Common myeloid progenitor, CD34-positive (primary cell): ENCODE measurements at places on chromosomes 5 and 9.
A peak's percentile ranks its signal among the peaks of the same experiment; 100 is the strongest.

DNA sequence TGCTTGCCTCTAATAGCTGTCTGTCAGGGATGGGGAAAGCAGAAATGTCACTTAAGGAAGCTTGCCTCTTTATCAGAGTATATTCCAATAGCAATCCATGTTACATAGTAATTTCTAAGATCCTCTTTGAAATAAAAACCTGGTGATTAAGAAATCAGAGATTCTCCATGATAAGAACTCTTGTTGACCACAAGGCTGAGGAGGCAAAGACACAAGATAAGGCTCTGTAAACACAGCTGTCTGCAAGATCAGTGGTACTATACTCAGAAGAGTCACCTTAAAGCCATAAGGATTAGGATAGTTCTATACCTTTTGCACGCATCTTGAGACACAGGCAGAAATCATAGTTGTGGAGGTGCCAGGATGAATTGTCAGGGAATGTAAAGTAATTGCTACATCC, 40.3 kb downstream of the HEXB start:
- no peaks in the 10 kb centered on the region for H3K4me1 ChIP-seq
- no peaks in the 10 kb centered on the region for H3K27me3 ChIP-seq
- no peak for DNase-seq
- H3K27ac ChIP-seq, result no peak overlapping the region
- H3K4me3 ChIP-seq, result no peak overlapping the region
- H3K36me3 ChIP-seq, result peaks cover 22% of the 10 kb centered on the region

GRCh38 chr5:125375143-125375542, 628.7 kb upstream of the ZNF608 start:
- peak; percentile 60 for DNase-seq
- H3K27ac ChIP-seq, result no peak overlapping the region
- H3K4me3 ChIP-seq, result no peak overlapping the region
- H3K27me3 ChIP-seq, result no peaks in the 10 kb centered on the region
- H3K36me3 ChIP-seq, result no peaks in the 10 kb centered on the region

DNA sequence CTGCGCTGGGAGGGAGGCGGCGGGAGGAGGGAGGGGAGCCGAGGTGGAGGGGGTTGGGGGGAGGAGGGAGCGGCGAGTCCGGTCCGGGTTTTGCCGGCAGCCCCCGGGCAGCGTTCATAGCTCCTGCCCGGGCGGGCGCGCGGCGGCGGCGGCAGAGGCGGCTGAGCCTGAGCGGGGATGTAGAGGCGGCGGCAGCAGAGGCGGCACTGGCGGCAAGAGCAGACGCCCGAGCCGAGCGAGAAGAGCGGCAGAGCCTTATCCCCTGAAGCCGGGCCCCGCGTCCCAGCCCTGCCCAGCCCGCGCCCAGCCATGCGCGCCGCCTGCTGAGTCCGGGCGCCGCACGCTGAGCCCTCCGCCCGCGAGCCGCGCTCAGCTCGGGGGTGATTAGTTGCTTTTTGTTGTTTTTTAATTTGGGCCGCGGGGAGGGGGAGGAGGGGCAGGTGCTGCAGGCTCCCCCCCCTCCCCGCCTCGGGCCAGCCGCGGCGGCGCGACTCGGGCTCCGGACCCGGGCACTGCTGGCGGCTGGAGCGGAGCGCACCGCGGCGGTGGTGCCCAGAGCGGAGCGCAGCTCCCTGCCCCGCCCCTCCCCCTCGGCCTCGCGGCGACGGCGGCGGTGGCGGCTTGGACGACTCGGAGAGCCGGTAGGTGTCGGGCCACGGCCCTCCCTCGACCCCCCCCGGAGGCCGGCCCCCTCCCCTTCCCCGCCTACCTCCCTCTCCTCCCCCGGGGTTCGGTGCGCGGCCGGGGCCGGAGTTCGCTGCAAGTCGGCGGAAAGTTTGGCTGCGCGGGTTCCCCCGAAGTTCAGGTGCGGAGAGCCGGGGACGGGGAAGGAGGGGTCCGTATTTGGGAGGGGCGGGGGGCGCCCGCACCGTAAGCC, at the start of gene CXXC5:
TSS of gene CXXC5 (plus strand) at position 145 of the 877 bp plus-strand sequence. CDS start 32,175 bp downstream, outside the sequence.
- H3K27me3 ChIP-seq, result no peaks in the 10 kb centered on the region
- H3K36me3 ChIP-seq, result peaks cover 6% of the 10 kb centered on the region
- peak; percentile 86 for DNase-seq
- peaks cover 14% of the 10 kb centered on the region for H3K4me1 ChIP-seq
- H3K4me3 ChIP-seq, result peak within 1 kb of the TSS; percentile 91
- H3K27ac ChIP-seq, result peak within 1 kb of the TSS; percentile 85

DNA sequence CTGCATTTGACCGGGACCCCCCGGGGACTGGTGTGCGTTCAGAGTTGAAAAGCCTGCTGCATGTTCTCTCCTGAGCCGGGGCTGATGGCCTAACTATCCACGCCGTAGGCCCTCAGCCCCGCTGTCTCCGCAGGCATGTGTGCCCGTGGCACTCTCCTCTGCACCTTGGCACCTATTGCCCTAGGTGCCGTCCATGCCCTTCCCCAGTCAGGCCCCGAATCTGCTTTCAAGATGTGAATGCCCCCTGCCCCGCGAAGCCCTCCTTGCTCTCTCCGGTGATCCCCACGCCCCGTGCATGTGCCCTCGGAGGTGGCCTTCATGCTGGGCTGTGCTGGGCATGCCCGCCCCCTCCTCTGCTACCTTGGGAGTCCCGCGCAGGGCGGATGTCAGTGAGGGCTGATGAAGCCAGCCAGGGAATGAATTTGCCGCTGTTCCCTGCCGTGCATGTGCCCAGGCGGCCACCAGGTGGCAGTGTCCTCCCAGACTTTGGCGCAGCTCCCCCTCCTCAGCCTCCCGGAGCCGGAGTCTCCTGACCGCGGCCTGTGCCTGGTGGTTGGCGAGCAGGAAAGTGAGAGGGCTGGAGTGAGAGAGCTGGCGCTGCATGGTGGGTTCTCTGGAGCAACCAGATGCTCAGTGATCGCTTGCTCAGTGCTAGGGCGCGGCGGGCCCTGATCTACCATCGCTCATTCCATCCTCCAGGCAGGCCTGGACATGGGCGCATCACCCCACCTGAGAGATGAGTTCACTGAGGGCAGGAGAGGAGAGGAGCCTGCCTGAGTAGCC, 112.9 kb upstream of the LMX1B start:
- peak; percentile 81 for DNase-seq
- H3K27me3 ChIP-seq, result no peaks in the 10 kb centered on the region
- H3K36me3 ChIP-seq, result no peaks in the 10 kb centered on the region
- no peak overlapping the region for H3K4me3 ChIP-seq
- no peak overlapping the region for H3K27ac ChIP-seq
- H3K4me1 ChIP-seq, result peaks cover 2% of the 10 kb centered on the region

- no peak for DNase-seq
- H3K27me3 ChIP-seq, result no peaks in the 10 kb centered on the region
- no peak overlapping the region for H3K4me3 ChIP-seq
- H3K36me3 ChIP-seq, result no peaks in the 10 kb centered on the region
Measured at GRCh38 chr9:21491756-21492155, 9.6 kb upstream of the IFNE start.

GRCh38 chr9:31702957-31703356, 681.5 kb upstream of the ACO1 start:
- H3K36me3 ChIP-seq, result no peaks in the 10 kb centered on the region
- H3K4me3 ChIP-seq, result no peak overlapping the region
- H3K27ac ChIP-seq, result no peak overlapping the region
- H3K4me1 ChIP-seq, result no peaks in the 10 kb centered on the region
- no peak for DNase-seq

DNA sequence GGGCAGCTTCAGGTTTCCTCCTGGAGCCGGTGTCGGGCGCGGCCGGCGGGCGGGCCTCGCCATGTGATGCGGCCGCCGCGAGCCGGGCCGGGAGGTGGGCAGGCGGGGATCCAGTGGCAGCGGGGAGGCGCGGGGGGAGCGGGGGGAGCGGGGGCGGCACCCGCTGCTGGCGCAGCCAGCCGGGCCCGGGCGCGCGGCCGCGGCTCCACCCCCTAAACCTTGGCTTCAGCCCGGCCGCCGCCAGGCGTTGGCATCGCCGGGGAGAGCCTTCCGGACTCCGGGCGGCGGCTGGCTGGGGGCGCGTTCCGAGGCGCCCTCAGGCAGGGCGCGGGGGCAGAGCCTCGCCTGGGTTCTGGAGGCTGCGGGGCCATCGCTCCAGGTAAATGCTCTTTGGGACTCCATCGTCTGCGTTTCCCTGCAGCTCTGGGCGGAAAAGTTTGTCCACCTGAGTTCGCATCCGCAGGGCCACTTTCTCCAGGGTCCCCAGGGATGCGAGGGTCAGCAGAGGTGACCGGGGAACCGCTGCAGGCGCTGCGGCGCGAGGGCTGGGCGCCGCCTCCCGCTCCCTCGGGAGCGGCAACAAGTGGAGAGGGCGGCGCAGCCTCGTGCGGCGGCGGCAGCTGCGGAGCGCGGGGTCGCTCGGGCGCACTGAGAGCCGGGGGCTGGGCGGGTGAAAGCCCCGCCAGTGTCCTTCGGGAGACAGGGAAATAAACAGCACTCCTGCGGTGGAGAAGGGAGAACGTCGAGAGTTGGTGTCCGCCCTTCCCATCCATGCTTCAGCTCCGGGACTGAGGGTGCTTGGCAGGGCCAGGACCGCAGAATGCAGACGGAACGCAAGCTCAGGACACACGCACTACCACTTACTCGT, at the start of gene ARHGEF28:
TSS of gene ARHGEF28 (plus strand) at position 253 of the 868 bp plus-strand sequence. CDS start 58,656 bp downstream, outside the sequence.
- H3K36me3 ChIP-seq, result no peaks in the 10 kb centered on the region
- H3K4me3 ChIP-seq, result peak within 1 kb of the TSS; percentile 77
- H3K4me1 ChIP-seq, result peaks cover 3% of the 10 kb centered on the region
- DNase-seq, result peak; percentile 73
- H3K27ac ChIP-seq, result no peak within 1 kb of the TSS

DNA sequence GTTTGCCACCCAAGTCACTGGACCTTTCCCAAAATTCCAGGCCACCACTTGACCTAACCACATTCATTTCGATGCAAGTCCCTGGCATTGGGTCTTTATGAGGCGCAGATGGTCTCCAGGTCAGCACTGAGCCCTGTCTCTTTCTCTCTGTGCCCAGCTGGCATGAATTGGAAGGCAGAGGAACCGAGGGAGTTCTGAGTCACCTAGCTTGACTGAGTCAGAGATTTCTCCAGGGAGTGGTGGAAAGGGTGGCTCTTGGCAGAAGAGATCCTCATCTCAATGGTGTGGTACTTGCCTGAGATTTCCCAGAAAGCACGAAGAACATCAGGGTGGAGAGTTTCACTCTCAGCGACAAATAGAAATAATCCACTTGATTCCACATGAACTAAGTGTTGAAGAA, 43.8 kb downstream of the WDR36 start:
- H3K36me3 ChIP-seq, result no peaks in the 10 kb centered on the region
- H3K4me3 ChIP-seq, result no peak overlapping the region
- H3K4me1 ChIP-seq, result no peaks in the 10 kb centered on the region

DNA sequence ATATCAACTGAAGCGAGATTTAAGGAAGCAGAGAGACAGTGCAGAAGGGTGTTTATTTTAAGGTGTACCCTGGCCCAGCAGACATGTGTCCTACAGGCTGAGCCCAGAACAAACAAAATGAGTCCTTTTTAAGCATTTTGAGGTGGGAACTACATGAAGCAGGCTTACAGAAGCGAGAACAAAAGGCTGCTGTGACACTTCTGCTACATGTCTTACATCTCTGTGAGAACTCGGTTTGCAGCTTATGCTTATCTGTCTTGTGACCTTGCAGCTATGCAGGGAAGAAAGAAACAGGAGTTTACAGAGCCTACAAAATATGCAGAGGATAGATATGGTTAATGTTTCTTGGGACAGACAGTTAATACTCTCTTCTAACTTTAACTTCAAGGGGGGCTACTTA, 295.9 kb downstream of the CEMIP2 start:
- H3K4me1 ChIP-seq, result no peaks in the 10 kb centered on the region
- H3K27me3 ChIP-seq, result peaks cover 2% of the 10 kb centered on the region
- no peak for DNase-seq
- no peaks in the 10 kb centered on the region for H3K36me3 ChIP-seq
- H3K4me3 ChIP-seq, result no peak overlapping the region

- H3K4me1 ChIP-seq, result no peaks in the 10 kb centered on the region
- H3K4me3 ChIP-seq, result no peak overlapping the region
- H3K27me3 ChIP-seq, result no peaks in the 10 kb centered on the region
- no peak overlapping the region for H3K27ac ChIP-seq
- no peaks in the 10 kb centered on the region for H3K36me3 ChIP-seq
Measured at GRCh38 chr9:113772121-113772810, 103.8 kb upstream of the ZNF618 start.

DNA sequence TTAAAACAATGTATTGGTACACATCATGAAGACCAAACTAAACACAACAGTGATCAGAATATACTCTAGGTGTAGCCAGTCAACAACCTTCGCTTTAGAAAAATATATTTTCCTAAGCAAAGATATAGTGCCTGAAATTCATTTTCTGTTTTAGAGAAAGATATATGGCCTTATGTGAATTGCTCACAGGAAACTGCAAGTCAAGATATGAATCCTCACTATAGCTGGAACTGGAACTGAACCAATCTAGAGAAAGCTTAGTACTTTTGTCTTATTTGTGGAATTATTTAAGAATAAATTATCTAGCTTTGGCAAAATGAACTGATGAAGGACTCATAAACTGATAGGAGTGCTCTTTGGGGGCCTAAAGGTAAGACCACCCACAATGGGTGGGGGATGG, 27.3 kb downstream of the GZMK start:
- H3K4me3 ChIP-seq, result no peak overlapping the region
- no peaks in the 10 kb centered on the region for H3K4me1 ChIP-seq
- no peaks in the 10 kb centered on the region for H3K27me3 ChIP-seq
- DNase-seq, result peak; percentile 47
- H3K36me3 ChIP-seq, result no peaks in the 10 kb centered on the region
- no peak overlapping the region for H3K27ac ChIP-seq

- no peak for DNase-seq
- no peaks in the 10 kb centered on the region for H3K27me3 ChIP-seq
- no peaks in the 10 kb centered on the region for H3K36me3 ChIP-seq
Measured at GRCh38 chr5:16546732-16547131, 70.1 kb downstream of the RETREG1 start.

- DNase-seq, result no peak
- no peaks in the 10 kb centered on the region for H3K36me3 ChIP-seq
- H3K4me1 ChIP-seq, result no peaks in the 10 kb centered on the region
- H3K4me3 ChIP-seq, result no peak overlapping the region
Measured at GRCh38 chr5:109911731-109912130, 222.0 kb downstream of the MAN2A1 start.

DNA sequence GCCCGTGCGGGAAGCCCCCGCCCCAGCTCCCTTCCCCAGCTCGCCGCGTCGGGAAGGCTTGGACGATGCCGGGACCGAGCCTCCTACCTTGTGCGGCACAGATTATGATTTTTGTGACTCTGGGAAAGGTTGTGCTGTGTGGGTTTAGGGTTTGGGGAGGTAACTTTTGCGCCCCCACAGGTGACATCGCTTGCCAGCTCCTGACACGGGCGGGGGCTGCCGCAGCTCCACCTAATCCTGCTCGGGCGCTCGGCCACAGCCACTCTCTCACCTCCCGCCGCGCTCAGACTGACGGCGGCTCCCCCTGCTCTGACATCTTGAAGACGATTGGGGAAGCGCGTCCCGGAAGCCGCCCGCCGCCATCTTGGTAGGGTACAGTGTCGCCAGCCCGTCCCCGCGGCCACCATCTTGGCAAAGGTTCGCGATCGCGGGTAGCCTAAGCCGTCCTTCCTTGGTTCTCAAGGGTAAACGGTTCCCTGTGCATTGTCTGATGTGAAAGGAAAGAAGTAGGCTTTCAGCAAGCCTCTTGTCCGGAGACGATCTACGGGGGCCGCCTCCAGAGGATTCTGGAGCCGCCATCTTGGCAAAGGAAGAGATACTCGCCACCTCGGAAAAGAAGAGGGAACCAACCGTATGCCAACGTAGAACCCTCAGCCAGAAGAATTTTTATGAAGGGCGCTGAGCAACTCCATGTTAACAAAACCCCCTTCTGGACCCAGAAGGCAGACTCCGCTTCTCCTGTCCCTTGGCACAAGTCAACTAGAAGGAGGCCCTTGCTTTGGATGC, 1.8 kb upstream of the NR3C1 start:
- H3K4me1 ChIP-seq, result peaks cover 34% of the 10 kb centered on the region
- H3K4me3 ChIP-seq, result peak overlapping the region; percentile 92
- H3K27ac ChIP-seq, result peak overlapping the region; percentile 96
- no peaks in the 10 kb centered on the region for H3K27me3 ChIP-seq
- DNase-seq, result peak; percentile 91
